Stimulated activated CD8-positive, alpha-beta memory T cell treated with anti-CD3 and anti-CD28 coated beads, Interleukin-4, amount 100 ng/mL, for 1 hour (primary cell): ENCODE measurements at places on chromosomes 4 and X.

DNA sequence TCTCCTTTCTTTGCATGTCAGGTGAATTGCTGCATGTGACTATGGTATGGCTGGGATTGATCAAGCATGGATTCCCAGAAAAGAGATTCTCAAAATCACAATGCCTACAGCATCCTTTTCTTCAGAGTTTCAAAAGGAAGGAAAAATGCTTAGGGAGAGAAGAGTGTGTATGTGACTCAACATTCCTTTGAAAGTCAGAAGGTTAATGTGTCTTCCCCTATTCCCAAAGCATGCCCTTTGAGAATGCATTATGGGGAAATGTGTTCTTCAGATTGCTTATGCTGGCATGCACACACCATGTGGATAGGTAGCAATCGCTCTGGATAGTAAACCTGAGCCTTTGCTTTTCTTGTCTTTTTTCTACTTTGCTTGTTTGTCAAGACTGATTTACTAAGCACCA is 78.5 kb downstream of the ELOVL6 start:
- DNase-seq: no peak

DNA sequence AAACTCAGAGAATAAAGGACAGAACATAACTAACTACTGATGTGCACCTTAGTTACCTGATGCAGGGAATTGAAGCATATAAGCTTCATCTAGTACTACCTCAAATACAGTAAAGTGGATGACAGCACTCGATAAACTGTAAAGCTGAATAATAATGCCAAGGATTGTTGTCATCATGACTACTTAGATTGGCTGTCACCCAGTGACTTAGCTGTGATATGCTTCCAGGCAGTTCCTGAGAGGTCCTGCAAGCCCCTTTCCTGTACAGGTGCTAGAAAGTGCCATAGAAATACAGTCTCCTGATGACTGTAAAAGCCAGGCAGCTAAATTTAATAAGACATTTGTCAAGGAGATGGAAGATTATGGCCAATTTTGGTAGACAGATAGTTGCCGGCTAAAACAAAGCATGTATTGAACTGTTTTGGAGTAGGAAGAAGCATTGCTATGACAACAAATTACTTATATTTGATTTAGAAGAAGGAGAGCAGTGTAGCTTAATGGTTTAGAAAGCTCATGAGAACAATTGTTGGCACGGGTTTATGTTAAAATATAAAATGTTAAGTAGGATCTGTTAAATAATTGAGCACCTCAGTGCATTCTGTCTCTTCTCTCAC is 29.7 kb downstream of the TMEM164 start:
- no peak for DNase-seq

GRCh38 chr4:179530958-179531357 is 2088.7 kb upstream of the AGA start:
- no peak for DNase-seq

DNA sequence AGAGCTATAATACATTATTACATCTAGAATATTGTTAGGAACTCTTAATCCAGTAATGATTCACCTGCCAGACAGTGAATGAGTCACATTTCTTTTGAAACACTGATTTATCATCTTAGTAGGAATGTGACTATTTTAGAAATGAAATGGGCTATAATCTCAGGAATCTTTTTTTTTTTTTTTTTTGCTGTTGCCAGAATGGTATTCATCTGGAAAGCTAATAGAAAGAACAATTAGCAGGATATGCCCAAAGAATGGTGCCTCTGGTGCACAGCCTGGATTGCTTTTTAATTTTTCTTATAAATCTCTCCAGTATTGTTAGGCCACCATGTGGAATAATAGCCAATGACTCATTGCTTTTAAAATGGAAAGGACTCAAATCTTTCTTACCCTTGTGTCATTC is 181.1 kb upstream of the SMIM31 start:
- DNase-seq: no peak

DNA sequence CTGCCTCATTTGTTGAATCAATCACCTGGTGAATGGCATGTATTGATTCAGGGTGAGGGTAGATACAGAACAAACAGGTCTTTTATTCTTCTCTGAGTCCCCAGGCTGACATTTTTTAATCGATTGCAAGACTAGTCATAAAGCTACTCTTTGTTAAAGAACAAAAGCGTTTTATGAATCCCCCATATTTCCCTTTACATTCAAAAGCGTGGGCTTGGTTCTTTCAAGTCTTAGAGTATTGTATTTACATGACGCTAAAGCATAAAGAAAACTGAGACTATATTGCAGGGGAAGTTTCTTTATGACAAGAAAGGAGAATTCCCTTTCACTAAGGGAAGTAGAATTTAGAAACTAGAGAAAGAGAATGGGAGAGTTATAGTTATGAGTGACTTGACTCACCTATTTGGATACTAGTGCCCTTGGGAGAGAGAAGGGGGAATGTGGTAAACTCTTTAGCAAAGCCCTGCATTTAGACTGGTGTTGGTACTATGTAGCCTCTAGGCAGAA is 69.3 kb upstream of the PDE5A start:
- DNase-seq: no peak

DNA sequence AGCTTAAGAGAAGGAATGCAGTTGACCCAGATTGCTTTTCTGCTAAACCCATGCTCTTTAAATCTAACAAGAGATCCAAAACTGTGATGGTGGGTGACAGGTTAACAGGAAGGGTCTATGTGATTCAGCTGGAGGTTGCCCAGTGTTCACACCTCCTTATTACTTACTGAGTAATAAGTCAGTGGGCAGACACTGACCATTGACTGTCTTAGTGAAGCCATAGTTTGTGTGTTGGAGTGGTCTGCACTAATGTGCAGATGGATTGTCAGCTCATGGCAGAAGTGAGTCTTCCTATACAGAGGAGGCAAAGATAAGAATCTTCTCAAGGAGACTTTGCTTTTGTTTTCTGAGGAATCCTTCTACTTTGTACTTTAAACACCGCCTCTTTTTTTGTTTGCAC is 15.2 kb upstream of the RUFY3 start:
- no peak for DNase-seq

DNA sequence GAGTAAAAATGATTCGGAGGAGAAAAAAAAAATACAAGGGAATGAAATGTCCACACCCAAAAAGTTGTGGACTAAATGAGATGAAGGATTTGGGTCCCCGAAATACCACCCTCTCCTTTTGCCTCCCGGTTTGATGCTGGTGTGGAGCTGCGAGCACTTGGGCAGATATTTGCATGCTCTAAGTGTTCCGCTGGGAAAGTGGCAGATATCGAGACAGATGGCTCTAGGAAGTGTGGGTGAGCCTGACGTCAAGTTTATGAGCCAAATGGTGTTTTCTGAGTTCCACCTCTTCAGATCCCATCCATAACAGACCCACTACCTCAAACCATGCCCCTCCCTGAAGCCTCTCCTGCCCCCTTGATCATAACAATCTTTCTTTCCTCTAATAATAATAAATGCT is 228.6 kb downstream of the QDPR start:
- no peak for DNase-seq

- no peak for DNase-seq
Observed at GRCh38 chrX:110026099-110026844, 23.4 kb downstream of the TMEM164 start.

GRCh38 chr4:80374180-80374579 is 38.6 kb downstream of the CFAP299 start:
- DNase-seq: no peak

DNA sequence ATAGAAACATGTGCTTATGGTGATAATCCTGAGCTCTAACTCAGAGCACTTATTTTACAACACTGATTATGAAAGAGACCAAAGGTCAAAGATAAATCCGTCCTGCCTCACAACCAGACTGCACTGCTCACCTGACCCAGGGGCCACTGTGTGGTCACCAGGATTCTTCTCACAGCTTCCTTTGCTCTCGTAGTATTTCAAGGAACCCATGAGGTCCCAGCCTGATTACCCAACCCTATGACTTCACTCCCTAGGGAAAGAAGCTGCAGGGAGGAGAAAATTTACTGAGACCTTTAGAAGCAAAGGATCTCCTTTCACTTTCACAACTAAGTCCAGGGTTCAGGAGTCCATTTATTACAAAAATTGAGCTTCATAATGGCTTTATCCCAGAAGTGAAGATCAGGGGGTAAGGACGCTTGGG is 9.6 kb downstream of the SLC25A5 start:
- no peak for DNase-seq

DNA sequence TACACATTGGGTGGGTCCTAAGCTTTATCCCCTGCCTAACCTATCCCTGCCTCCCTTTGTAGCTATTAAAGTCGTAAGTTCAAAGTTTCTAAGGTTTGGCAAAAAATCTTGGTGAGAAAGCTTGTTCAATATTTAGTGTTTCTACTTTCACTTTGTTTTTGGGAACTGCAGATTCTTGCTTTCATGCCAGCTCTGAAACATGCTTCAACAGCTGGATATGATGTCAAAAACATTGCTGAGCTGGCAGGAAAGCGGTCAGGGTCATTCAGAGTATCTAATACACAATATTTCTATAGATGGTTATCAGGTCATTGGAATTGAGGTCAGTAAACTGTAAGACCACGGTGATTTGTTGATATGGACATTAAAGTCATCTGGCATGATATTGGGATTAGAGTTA is 19.7 kb downstream of the CENPI start:
- no peak for DNase-seq

DNA sequence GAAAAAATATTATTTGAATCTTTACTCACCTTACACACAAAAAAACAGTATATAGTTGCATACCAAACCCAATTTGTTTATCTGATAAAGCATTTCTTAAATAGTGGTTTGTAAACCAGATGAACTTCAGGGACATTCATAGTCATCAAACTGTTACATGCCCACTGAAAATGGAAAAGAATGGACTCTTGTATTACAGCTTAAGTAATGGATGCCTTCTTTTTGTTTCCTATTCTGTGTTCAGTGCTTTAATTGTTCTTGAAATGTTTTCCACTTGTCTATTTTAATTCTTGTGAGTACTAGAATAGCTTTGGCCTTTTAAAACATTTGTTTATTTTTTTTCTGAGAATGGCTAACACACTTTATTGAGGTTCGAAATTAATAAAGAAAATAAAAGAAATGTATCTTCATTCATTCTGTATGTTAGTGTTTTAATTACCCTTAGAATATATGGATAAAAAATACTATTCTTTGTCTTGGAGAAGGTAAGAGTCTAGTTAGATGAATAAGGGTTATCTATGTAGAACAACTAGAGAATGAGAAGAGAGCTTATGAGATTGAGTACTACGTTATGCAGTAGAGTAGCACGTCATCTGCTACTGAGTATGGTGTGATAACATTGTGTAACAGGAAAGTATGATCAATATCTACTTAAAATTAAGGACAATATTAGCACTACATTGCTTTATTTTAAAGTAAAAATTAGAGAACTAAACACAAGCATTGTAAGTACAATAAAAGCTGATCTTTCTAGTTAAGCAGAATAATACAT is 9.9 kb downstream of the CPEB2 start:
- DNase-seq: no peak

- no peak for DNase-seq
Observed at GRCh38 chr4:48085821-48086589, 48.0 kb downstream of the TXK start.

GRCh38 chrX:73977542-73978169 is 326.3 kb upstream of the ZCCHC13 start:
- DNase-seq: no peak

- no peak for DNase-seq
Observed at GRCh38 chrX:153792368-153792767, 1.8 kb downstream of the IDH3G start.

GRCh38 chr4:151583157-151583914 is 174.4 kb downstream of the FHIP1A start:
- DNase-seq: no peak

GRCh38 chrX:110213183-110213582 is 104.7 kb downstream of the AMMECR1 start:
- DNase-seq: no peak

- DNase-seq: no peak
Observed at GRCh38 chr4:13922459-13922858, 294.9 kb upstream of the BOD1L1 start.

GRCh38 chr4:138241281-138242075 is 671 bp downstream of the SLC7A11 start:
- DNase-seq: no peak

GRCh38 chr4:85489273-85489981 is 14.5 kb downstream of the ARHGAP24 start:
- no peak for DNase-seq

- DNase-seq: no peak
Observed at GRCh38 chr4:8847764-8848163, 23.9 kb downstream of the HMX1 start.

- no peak for DNase-seq
Observed at GRCh38 chr4:188976644-188977115, 837.4 kb downstream of the TRIML1 start.

DNA sequence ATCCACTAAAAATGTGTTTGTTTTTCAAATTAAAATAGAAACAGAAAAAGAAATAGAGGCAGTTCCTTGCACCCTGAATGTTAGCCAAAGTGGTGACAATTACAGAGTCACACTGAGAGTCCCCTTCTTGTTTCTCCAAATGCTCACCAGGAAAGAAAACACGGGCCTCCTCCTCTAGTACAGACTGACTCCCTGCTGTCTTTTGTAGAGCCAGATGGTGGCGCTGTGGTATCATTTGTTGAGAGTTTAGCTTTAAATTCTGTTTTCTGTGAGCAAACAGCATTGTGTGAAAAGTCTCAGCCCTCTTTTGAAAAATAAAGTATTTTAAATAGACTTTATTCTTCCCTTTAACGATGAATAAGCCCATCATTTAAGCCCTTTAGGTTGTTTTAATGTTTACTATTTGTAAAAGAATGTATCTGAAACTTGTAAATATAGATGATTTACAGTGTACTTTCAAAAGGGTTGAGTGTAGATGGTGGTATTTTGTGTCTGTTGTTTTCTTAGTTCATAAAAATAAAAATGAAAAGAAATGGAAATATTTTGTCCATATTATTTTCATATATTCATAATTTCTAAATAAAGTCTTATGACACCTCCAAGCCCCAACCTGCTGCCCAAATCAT is 36.9 kb upstream of the ATOH1 start:
- DNase-seq: no peak

DNA sequence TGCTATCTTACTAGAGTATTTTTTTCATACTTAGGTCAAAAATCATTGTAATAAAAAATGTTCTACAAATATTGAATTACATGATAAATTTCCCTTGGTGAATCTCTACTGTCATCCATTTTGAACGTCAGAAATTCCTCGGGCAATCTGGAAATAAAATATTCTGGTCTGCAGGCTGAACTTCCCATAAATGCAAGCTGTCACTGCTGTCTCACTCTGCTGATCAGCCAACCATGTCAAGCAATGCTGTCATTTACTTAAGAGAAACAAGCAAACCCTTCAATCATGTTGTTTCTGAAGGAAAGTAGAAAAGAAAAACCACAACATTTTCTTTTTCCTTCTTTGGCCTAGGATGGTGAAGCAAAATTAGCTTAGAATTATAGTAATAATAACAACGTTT is 514.2 kb upstream of the GALNT7 start:
- DNase-seq: no peak

GRCh38 chr4:72842323-72842722 is 227.2 kb downstream of the COX18 start:
- no peak for DNase-seq

GRCh38 chr4:142126890-142127497 is 490.6 kb downstream of the IL15 start:
- DNase-seq: peak; percentile 29

- DNase-seq: no peak
Observed at GRCh38 chrX:135973025-135973547, 702 bp downstream of the MMGT1 start.

- no peak for DNase-seq
Observed at GRCh38 chrX:38036466-38036865, 30.1 kb downstream of the SYTL5 start.

GRCh38 chrX:74925225-74926088 is at the start of gene NEXMIF:
TSS of gene NEXMIF (minus strand) at chrX:74925452.
- DNase-seq: no peak
